Right hindlimb (tissue), 1 donor: ENCODE measurements at places on chromosomes 1 and 21.
A peak's percentile ranks its signal among the peaks of the same experiment; 100 is the strongest.

DNA sequence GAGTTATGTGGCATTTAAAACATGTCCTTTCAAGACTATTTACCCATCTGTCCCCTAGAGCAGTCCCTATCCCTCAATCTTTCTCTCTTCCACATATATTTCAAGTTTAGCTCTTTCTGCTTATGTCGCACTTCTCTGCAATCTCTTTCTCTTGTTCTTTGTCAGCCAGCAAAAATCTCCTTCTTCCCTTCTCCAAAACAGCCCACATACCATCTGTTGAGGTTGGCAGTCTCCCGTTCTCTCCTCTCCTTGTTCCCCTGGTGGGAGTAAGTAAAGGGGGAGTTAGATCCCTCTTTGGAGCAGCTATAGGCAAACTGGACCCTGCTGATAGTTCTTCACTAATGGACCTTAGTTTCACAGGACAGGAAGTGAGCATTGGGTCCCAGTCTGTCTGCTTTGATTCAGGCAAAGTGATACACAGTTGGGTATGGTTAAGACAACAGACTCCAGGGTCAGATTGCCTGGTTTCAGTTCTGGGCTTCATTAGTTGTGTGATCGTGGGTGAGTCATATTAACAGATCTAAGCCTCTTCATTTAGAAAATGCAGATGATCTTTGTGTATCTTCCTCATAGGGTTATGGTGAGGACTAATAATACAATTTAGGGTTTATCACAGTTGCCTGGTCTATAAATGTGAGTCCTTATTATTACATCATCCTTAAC is 19.7 kb downstream of the BRINP2 start:
- no peak for DNase-seq

GRCh38 chr1:3069491-3070308 is 697 bp downstream of the PRDM16 start:
- peak; percentile 82 for DNase-seq

- peak; percentile 90 for DNase-seq
Observed at GRCh38 chr1:119554183-119554582, 47.2 kb downstream of the HSD3B1 start.

DNA sequence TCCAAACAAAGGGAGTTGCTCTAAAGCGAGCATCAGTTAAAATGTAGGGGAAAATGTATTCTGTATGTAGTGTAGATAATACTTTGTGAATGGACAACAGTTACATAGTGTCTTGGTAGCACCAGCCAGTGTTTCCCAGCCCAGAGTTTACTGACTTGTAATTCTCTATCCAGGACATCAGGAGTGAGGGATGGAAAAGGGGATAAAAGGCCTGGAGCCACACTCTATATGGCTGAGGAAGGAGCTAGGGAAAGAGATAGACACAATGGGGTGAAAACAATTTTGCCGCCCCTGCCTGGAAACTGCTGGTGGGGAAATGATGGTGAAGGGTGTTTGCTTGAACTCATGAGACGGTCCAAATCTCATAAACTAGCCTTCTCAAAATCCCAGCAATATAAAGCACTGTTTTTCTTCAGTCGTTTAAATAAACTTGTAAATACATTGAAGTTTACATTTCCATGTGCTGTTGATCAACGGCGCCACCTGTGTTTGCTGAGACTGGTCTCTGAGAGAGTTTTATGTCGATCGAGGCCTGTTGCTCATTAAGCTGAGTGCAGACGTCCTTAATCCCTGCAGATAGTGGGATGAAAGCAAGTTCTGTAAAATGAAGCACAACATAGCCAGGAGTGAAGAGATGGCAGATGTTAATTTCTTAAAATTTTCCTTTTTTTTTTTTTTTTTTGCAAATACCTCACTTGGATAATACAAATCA is 27.9 kb upstream of the AGO1 start:
- no peak for DNase-seq

GRCh38 chr1:167455786-167456446 is 62.4 kb downstream of the CD247 start:
- peak; percentile 57 for DNase-seq

GRCh38 chr1:245622332-245623014 is 467.7 kb downstream of the KIF26B start:
- no peak for DNase-seq

GRCh38 chr1:154627257-154628120 is 19.5 kb upstream of the ADAR start:
- DNase-seq: peak; percentile 93

- no peak for DNase-seq
Observed at GRCh38 chr1:7707527-7707926, 63.6 kb upstream of the VAMP3 start.

- DNase-seq: no peak
Observed at GRCh38 chr21:25577424-25578055, 29.7 kb downstream of the MRPL39 start.

DNA sequence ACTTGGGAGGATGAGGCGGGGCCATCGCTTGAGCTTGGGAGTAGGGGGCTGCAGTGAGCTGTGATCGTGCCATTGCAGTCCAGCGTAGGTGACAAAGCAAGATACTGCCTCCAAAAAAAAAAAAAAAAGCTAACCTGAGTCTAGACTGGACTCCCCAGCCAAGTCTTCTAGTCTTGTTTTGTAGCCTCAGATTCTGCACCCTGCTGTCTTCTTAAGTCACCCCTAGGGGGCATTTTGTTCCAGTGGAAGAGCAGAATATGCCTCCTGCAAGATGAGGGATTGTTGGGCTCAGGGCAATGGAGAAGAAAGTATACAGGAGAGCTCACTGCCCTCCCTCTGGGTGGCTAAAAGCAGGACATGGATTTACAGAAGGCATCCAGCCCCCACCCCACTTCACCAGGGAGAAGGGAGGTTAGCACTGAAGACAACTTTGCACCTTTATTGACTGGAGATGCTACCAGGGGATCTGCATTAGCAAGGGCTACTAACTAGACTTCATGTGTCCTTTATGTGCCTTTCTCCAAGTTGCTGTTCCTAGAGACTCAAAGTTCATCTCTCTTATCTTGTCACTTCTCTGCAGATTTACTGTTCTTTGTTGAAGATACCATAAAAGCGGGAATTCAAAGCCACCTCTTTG is 15.3 kb upstream of the RNF187 start:
- no peak for DNase-seq

DNA sequence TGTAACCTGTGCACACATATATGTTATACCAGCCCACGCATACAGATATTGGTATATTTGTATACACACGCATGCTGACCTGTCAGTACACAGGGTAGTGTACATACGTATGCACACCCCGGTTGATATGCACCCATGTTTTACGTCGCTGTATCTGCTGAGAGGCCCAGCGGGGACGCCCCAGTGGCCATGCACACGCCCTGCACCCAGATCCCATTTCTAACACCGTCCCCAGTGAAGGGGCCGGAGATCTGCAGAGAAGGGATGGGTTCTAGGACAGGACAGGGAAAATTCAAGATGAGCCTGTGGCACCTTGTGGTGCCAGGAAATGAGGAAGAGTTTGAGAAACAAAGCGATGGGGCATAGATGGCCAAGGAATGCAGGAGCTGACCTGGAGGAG is 57.2 kb upstream of the TTC34 start:
- DNase-seq: no peak

GRCh38 chr21:43911015-43911934 is 46.3 kb downstream of the AGPAT3 start:
- DNase-seq: no peak

- DNase-seq: no peak
Observed at GRCh38 chr1:38038861-38039260, 7.7 kb downstream of the POU3F1 start.

- DNase-seq: no peak
Observed at GRCh38 chr21:38984568-38984967, 178.8 kb downstream of the ETS2 start.

DNA sequence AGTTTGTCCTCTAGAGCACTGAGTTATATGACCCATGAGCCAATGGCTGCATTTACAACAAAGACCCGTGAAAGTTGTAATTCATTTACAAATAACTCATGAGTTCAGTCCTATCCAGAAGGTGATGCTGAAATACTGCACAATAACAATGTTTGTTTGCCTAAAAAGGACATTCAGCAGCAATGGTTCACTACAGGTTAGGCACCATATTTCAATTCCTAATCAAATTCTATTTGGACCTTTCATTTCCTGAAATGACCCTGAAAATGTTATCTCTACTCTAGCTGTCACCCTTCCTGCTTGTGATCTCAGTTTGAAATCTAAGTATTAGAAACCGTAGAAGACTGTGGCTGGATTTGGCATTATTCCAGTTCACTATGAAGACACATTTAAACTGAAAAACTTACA is 191.2 kb upstream of the SAMSN1 start:
- DNase-seq: no peak

DNA sequence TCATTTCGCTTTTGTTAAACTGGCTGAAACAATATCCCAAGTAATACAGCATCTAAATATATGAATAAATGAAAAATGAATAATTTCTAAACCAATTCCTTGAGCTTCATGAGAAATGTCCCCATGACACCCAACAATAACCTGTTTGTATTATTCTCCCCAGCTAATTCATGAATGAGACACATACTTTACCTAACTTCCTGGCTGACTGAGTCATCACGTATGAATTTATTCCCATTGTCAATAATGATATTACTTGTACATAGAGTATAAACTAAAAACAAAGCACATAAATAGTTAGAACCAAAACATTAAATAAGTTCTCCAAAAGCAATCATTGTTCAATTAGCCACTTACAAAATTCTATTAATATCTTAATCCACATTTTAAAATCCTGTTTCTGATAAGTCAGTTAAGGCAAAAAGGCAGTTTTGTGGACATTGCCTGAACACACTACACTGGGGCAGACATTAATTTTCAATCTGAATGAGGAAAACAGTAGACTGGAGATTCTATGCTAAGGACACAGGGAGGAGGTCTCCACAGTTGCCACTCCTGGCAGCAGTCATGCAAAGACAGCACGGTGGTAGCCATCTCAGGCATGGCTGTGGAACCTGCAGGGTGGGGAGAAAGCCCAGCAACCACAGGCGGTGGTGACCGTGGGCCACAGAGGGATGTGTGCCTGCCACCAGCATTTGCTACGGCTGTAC is 48.2 kb downstream of the SLC9C2 start:
- no peak for DNase-seq

- DNase-seq: no peak
Observed at GRCh38 chr1:210677533-210677932, 348.8 kb downstream of the HHAT start.
